ENCODE measurements at places on chromosomes 6 and 20. TPM values are rescaled to one million over a fixed set of nuclear protein-coding genes. Genes with fewer than 3 reads are reported as not detected.

GRCh38 chr6:49937811-49938210 lies 26.2 kb downstream of the DEFB114 start:
- DNase-seq, result no peak

DNA sequence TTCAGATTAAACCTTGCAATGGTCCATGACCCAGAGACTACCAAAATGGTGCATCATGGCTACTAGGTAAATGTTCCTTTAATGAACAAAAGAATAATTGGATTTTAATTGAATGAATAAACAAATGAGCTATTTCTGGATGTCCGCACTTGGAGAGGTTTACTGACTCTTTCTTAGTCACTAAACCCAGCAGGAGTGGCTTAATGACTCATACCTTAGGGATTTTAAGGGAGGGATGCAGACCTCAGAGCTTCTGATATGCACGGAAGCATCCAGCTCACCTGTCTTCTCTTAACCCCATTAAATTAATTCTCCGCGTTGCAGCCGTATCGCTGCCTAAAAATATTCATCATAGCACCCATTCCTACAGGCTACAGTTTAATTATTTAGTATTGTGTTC lies 970.0 kb upstream of the SLC35B3 start:
- DNase-seq, result no peak

Gene NSFL1C
- total RNA-seq, result 44.3 TPM

Gene ACTL10
- 4.2 TPM for total RNA-seq

Gene SRPK1
- 88.2 TPM for total RNA-seq

All from pulmonary artery endothelial cell (primary cell).